ENCODE measurements at places on chromosomes 5 and 9.

DNA sequence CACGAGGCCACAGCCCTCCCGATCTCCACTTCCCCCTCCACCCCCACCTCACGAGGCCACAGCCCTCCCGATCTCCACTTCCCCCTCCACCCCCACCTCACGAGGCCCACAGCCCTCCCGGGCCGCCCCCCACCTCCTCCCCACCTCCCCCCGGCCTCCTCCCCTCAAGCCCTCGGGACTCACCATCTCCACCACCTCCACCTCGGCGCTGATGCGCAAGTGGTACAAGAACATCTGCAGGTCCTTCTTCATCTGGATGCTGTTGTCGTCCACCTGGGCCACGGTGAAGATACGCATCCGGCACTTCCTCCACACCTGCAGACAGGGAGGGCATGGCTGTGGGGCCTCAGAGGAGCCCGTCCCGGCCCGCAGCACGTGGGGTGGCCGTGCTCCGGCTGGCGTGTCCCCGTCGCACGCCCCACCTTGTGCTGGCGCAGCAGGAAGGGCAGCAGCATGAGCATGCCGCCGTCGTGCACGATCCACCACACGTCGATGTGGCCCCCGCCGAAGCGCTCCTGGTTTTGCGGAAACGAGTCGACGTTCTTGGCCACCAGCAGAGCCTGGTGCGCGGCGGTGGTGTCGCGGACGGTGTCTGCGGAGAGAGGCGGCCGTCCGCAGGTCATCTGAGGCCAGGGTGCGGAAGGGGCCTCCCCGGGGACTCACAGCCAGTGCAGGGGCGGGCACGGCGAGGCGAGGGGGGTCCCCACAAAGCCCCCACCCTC is 48.0 kb downstream of the SLC12A7 start:
- DNase-seq = no peak

- DNase-seq = no peak
These were observed 4.3 kb upstream of the IFNB1 start for GRCh38 chr9:21081999-21082398.

DNA sequence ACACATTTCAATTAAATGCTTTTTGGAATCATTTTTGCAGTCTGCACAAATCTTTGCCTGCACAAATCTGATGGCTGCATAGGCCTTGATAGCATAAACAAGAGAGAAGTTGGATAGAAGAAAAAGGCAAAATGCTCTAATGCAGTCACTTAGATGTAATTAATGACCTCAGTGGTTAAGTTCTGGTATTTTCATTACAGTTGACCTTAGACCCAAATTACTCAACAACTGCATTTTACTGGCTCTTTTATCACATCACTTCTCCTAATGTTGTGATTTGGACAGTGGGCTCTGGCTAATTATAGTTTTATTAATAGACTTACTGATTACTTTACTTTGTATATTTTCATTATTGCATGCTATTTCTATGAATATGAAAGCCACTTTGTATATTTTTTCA is 34.3 kb downstream of the NTRK2 start:
- DNase-seq = no peak

DNA sequence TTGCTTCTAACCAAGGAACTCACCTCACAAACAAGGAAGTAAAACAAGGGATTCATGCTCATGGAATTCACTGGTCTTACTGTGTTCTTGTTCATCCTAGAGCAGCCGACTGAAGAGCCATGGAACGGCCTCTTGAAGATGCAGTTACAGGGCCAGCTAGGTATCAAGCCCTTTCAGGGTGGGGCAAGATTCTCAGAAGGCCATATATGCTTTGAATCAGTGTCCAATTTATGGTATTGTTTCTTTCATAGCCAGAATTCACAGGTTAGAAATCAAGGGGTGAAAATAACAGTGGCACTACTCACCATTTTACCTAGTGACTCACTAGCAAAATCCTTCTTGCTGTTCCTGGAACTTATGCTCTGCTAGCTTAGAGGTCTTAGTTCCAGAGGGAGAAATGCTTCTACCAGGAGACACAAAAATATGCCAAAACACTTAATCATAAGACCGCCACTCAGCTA is 159.5 kb upstream of the CDH10 start:
- no peak for DNase-seq

GRCh38 chr5:43041110-43041668 is 1.1 kb upstream of the ANXA2R start:
- DNase-seq = no peak

GRCh38 chr5:50964746-50965653 is 298.6 kb downstream of the PARP8 start:
- DNase-seq = no peak

GRCh38 chr5:150055326-150056074 is 30.9 kb downstream of the CSF1R start:
- DNase-seq = no peak

DNA sequence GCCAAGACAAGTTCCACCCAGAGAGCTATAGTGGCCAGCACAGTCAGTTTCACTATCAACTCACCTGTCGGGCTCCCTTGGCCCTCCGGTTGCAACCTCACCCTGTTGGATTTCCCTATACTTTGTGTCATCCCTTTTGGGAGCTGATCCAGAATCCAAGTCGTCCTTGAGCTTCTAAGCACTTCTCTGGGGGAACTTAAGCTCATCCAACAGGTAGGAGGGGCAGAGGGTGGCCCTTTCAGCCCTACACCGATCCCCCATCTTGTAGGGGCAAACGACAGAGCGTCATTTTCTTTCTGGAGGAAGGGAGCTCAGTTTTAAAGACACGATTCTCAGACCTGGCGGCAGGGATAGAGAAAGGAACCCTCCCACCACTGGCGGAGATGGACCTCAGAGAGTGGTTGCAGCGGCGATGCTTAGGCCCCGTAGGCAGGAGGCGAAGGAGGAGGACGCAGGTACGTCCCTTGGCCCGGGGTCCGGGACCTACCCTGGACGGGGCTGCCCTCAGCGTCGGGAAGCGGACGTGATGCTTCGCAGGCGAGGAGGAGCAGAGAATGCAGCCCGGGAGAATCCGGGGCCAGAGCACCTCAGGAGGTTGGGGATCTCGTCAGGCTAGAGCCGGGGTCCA is 519 bp downstream of the ZER1 start:
- DNase-seq = no peak

DNA sequence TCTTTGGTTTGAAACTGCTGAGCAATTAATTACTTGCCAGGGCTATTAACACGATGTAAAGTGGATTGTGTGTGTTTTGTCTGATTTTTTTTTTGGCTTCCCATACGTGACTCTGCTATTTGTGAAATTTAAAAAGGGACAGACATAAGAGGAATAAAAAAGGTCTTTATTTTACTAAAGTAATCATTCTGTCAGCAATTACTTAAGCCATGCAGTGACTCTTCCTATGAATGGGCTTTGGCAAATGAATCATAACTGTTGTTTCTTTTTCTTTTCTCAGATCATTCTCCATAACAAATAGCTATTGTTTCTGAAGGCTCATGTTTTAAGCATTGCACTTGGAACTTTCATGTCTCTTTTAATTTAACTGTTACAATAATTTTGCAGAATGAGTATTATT is 461.3 kb upstream of the RORB start:
- no peak for DNase-seq

DNA sequence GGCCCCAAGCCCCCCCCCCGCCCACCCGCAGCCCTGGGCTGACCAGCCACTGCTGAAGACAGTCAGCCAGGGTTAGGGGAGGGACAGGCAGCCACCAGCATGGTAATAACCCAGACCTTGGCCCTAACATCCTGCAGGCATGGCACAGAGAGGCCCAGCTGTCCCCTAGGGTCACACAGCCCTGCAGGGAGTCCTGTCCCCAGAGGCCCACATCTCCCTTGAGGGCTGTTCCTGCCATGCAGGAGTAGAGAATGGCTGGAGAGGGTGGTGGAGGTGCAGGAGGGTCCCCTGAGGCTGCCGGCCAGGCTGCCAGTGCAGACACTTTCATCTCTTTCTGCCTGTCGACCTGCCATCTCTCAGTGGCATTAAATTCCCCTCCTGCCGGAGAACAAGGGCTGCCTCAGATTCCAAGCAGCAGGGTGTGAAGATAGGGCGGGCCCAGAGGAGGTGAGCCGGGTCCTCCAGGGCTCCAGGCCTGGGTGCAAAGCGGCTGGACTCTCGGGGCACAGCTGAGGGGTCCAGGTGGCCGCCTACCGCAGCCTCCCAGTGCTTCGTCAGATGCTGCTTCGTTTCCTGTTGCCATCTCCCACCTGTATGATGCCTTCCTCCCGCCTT is 40.0 kb downstream of the CXXC5 start:
- DNase-seq = no peak

- DNase-seq = no peak
These were observed 98.5 kb upstream of the ABCA1 start for GRCh38 chr9:105026451-105026850.

DNA sequence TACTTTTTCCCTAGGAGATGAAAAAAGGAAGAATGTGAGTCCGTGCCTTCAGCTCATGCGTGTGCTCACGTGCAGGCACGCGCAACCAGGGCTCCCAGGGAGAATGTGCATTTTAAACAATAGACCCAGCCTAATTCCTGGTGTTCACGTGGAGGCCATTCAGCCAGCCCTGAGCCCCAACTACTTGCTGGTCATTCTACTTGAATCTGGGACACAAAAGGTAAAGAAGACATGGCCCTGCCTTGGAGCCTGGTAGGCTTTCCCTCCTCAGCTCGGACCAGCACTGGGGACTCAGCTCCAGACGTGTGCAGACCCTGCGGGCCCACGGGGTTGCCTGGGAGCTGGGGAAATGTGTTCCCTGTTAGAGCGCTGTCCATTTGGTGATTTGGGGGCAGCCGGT is 125.5 kb downstream of the MVB12B start:
- no peak for DNase-seq

DNA sequence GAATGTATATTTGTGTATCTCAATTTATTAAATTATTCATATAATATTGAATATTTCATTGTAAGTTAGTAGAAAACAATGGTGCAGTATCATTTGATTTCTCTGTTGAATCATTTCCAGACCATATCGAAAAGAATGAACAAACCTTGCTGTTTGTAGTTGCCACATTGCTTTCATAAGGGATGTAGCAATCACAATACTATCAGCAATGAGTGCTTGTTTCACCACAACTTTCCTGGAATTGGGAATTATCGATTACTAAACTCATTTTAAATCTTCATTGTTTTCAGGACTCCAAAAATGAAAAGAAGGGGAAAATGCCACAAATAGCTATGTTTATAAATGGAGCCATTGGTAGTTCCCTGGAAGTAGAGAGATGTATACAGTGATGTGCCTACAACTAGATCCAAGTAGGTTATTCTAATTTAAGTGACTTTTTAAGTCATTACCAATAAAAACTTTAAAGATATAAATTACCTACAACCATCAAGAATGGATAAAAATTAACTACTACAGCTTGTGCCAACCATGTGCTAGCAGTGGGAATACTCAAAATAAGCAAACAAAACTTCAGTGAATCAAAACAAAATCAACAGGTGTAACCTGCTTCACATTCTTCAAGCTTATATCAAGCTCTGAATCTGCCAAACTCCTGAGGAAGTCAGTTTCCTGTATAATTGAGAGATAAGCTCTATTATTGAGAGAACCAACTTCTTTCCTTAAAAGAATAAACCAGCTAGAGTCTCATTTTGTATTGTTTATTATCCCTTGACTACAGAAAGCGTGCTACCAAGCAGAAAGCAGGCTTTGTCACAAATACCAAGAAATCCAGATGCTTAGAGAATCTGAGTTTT is 358.6 kb downstream of the ADGRV1 start:
- no peak for DNase-seq

DNA sequence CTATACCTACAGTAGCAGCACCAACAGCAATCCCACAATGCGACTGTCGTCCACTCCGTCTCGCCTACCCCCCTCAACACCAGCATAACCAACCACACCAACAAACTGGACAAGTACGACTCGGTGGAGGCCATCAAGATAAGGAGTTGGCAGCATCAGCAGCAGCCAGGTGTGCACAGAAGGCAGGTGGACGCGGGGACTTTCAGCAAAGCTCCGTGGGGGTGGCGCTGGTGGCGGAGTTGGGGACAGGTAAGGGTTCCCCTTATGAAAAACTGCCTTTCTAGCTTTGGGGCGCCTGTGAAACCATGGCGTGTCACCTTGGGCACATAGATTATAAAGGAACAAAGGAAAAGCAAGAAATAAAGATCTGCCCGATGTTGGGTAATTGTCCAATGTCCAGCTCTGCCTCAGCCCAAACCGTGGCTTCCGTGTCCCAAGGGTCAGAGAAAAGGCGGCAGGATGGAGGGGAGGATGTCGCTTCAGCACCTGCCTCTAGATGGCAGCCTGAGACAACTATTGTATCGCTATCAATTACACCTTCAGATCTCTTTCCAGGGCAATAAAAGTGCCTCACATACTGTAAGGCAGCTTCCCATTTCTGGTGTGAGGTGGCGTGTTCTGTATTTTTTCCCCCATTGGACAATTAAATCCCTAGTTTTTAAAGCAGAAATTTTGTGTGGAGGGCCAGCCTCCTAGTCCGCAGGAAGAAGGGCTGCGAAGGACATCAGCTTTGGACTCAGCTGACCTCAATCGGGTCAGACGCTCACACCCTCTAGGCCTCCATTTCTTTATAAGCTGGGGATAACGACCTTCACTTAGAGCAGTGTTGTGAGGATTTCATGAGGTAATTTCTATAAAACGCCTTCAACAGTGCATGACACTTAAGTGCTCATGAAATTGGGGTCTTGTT is 58.8 kb downstream of the MTRR start:
- DNase-seq = peak; percentile 13

- DNase-seq = peak; percentile 37
These were observed 406.6 kb upstream of the TNC start for GRCh38 chr9:115524453-115525059.

GRCh38 chr9:136685790-136686533 is 1.3 kb downstream of the AGPAT2 start:
- no peak for DNase-seq

DNA sequence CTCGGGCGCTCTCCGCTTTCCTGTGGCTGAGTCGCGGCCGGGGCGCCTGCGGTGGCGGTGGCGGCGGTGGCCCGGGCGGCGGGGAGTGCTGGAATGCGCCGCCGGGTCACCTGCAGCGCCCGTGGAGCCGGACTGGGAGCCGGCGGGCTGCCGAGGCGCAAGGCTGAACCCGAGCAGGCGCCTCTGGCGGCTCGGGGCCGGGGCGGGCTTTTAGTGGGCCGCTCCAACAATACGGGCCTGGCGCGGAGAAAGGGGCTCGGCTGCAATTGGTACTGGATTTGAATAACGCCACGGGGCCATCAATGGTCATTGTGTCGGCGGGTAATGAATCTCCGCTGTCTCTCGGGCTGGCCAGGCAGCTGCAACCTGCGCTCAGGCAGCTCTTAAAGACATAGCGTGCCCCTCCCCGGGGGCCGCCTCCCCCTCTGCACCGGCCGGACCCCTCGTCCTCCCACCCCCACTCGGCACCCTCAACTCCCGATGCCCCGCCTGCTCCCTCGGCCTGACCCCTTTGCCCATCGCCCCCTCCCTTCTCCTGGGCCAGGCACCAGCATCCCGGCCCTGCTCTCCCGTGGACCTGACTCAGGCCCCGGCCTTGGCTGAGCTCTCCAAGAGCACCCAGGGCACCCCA is 22.1 kb downstream of the URM1 start:
- DNase-seq = no peak

DNA sequence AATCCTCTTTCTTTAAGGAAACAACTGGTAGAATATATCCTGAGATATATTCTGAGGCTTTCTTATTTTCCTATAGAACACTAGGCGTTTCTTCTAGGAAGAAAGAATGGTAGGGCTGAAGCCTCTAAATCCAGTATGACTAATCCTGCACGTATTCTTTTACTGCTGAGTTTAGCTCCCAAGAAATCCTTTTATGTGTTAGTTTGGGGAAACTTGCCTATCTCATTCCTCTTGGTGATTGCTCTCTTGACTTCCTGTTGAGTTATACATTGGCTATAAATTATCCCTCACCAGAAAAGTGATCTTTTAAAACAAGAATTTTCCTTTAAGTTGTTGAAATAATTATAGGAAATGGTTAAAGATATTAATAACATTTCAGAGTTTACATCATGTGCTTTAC is 422.9 kb downstream of the TMEM161B start:
- DNase-seq = no peak

GRCh38 chr5:73095564-73096238 is 24.7 kb upstream of the TMEM171 start:
- DNase-seq = no peak

Measured in AG09309 (cell line).